ENCODE measurements at places on chromosomes 5 and 9.

- DNase-seq: no peak
Measured at GRCh38 chr5:81391-82021, 10.5 kb upstream of the PLEKHG4B start.

DNA sequence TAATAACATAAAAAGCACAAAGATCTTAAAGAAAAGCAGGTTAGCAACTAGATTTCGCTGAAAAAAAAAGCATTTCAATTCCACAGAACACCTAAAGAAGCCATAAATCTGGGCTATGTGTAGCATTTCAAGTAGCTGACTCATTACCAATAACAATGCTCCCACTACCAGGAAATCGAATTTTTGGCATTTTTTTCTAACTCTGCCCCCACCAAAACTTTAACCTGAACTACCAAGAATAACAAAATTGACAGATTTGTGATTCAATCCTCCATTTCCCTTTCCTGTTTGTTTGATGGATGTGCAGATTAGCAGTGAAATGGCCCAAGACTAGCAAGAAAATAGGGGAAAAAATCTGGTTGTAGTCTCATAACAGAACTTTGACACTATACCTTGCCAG is 180.2 kb downstream of the RASEF start:
- DNase-seq: no peak

- DNase-seq: no peak
Measured at GRCh38 chr5:160649304-160649703, 202.7 kb downstream of the ATP10B start.

DNA sequence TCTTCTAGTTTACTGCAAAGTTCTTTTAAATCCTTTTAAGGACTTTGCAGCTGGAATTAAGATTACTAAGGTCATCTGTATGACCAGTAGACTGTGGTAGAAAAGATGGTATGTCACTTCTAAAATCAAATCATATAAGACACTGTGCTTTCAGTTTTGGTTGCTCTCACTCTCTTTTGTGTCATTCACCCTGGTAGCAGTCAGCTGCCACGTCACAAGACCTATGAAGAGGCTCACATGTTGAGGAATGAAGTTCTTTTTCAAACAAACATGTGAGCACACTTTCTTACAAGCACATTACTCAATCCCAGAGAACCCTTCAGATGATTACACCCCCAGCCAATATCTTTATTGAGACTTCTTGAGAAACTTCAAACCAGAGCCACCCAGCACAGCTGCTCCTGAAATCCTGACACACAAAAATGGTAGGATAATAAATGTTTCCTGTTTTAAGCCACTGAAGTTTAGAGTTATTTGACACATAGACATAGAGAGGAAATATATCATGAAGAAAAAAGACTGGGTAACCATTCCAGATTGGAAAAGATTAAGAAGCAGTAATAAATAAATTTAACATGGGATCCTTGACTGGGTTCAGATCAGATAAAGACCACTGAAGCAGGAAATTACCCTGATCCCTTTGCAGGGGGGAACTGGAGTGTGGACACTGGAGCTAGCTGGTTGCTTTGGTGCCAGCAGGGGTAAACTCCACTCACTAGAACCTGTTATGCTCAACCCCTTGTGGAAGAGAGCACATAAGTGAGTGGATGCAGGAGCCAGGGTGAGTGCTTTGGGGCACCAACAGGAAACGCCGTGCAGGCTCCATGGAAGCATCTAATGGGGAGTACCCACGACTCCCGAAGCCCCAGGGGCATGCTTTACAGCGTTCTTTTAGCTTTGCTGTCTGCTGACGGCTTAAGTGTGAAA is 64.1 kb downstream of the SLCO4C1 start:
- no peak for DNase-seq

- no peak for DNase-seq
Measured at GRCh38 chr5:154276261-154276972, 85.9 kb downstream of the GALNT10 start.

DNA sequence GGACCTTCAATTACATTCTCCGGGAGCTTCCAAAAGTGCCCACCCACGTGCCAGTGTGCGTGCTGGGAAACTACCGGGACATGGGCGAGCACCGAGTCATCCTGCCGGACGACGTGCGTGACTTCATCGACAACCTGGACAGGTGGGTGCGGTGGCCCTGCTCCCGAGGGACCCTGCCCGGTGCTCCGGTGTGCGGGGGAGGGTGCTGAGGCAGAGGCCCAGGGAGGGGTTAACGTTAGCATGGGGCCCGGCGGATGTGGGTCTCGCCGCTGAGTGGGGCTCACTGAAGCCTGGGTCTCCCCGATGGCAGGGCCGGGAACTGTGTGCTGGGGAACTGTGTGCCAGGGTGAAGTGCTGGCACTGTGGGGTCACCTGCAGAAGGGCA is 10.6 kb upstream of the AJM1 start:
- no peak for DNase-seq

DNA sequence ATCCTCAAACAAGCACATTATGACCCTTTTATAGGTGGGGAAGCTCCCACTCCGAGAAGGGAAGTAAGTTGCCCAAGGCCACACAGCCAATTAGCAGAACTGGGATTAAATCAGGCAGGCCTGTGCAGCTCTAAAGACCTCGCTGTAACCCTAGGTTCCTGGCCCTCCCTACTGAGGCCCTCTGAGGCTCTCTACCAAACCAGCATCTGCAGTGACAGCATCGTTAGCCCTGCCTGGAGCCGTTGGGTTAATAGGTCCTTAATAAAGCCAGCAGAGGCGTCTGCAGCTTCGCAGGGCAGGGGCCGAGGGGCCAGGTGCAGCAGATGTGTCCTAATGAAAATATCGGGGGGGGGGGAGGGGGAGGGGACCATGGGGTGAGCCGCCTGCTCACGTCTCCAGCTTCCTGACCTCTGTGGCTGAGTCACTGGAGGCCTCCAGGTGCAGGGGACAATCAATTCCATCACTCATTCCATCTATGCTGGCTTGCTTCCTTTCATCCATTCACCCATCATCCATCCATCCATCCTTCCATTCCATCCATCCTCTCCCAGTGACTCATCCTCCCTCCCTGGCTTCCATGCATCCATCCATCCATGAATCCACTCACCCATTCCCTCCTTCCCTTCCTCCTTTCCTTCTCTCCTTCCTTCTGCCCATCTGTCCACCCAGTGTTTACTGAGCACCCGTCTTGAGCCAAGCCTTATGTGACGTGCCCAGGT is 203.9 kb downstream of the C9orf50 start:
- no peak for DNase-seq

DNA sequence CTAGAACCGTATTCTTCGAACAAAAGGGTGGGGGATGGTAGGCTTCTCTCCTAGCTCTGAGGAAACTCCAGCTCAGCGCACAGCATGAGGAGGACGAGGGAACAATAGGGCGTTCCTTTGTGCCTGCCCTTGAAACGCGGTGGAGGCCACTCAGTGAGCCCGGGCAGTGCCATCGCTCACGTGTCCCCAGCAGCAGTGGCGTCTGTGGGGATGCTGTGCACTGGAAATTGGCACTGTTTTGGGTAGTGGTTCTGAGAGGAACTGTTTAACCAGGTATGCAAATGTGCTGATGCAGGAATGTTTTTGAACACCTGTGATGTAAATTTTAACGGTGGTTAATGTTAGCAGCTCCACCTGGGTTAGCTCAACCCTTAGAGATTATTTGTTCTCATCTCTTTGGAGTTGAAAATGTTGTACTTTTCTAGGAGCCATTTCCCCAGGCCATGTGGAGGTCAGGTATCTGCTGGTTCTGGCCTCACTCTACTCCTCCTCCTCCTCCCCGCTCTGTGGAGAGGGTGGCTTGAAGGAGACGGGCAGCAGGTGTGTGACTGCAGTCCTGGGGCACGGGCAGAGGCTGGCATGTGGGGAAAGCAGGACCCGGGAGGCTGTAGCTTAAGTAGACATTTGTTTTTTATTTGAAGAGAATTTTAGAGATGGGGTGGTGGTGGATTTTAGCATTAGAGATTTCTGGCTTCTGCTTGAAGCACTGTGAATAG is 48.3 kb downstream of the EHMT1 start:
- no peak for DNase-seq

All from CD4-positive, alpha-beta T cell treated with Interleukin-17A for 4 hours (primary cell).